ENCODE measurements at places on chromosomes 7 and 10. TPM values are rescaled to one million over a fixed set of nuclear protein-coding genes. Genes with fewer than 3 reads are reported as not detected.

The OAT gene
- 109 TPM for total RNA-seq

The TRIM50 gene
- total RNA-seq = not detected

The FBXW4 gene
- total RNA-seq = 14.4 TPM

The AKR1C3 gene
- total RNA-seq = 1.8 TPM

The CBX3 gene
- total RNA-seq = 108 TPM

The SPDYE11 gene
- total RNA-seq = not detected

The MYL10 gene
- total RNA-seq = not detected

The RPEL1 gene
- not detected for total RNA-seq

The LRRC18 gene
- not detected for total RNA-seq

The PRSS37 gene
- total RNA-seq = not detected

The GJD4 gene
- total RNA-seq = not detected

The EIF5AL1 gene
- 0.50 TPM for total RNA-seq

The TCAF2 gene
- 1.5 TPM for total RNA-seq

The SPDYE5 gene
- not detected for total RNA-seq
